ENCODE measurements at places on chromosomes 7 and 10. TPM values are rescaled to one million over a fixed set of nuclear protein-coding genes. Genes with fewer than 3 reads are reported as not detected.

DNA sequence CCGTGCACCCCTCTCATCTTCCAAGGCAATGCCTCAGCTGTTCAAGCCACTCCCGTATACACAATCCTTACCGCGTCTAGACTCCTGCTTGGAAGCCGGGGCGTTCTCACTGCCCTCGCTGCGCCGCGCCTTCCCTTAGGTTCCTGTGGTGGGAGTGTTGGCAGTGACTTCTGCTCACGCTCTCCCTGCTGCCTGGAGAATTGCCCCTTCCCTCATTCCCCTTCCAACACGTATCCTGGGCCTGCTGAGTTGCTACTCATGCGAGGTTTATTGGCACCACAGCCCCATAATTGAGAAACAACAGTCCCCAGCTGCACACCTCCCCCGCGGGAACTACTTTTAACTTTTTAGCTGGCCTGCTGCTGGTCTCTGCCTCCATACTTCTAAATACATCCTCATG is 31.9 kb downstream of the RBM17 start:
- no peak for DNase-seq

DNA sequence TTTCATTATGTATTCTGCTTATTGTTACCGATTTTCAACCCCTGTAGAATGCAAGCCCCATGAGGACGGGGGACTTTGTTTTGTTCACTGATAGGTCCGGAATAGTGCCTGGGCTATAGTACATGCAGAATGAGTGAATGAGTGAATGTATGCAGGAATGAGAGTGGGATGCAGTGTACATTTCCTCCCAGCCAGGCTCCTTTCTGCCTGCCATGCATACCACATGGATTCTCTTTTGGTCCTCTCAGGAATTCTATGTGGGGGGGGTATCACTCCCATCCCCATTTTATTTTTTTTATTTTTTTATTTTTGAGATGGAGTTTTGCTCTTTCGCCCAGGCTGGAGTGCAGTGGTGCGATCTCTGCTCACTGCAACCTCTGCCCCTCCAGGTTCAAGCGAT is 16.7 kb downstream of the TRIM56 start:
- no peak for DNase-seq

Gene PALD1
- polyA plus RNA-seq: 2.8 TPM

DNA sequence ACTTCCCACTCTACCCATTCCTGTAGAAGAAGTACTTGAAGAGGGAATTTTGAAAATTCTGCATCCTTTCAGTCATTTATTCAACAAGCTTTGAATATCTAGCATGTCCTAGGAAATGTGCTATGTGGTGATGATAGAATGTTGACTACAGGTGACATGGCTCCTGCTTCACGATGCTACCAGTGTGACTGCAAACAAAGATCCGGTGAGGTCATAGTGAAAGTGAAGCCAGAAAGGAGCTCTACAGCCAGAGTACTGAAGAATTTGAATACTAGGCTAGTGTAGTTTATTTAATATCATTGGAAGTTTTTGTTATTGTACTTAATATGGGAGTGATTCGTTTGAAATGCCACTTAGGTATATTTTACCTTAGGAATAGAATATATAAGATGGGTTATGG is 348.1 kb downstream of the TFEC start:
- no peak for DNase-seq

Gene CPEB3
- polyA plus RNA-seq: 4.6 TPM

Gene ITGA8
- 5.5 TPM for polyA plus RNA-seq

GRCh38 chr10:11446133-11446532 is 165.3 kb downstream of the USP6NL start:
- no peak for DNase-seq

GRCh38 chr7:142720172-142720773 is 29.0 kb upstream of the PRSS1 start:
- no peak for DNase-seq

Gene FANK1
- 0.41 TPM for polyA plus RNA-seq

Gene OPN4
- polyA plus RNA-seq: 0.93 TPM

- DNase-seq: no peak
Measured at GRCh38 chr10:75388082-75388481, 13.5 kb downstream of the ZNF503 start.

DNA sequence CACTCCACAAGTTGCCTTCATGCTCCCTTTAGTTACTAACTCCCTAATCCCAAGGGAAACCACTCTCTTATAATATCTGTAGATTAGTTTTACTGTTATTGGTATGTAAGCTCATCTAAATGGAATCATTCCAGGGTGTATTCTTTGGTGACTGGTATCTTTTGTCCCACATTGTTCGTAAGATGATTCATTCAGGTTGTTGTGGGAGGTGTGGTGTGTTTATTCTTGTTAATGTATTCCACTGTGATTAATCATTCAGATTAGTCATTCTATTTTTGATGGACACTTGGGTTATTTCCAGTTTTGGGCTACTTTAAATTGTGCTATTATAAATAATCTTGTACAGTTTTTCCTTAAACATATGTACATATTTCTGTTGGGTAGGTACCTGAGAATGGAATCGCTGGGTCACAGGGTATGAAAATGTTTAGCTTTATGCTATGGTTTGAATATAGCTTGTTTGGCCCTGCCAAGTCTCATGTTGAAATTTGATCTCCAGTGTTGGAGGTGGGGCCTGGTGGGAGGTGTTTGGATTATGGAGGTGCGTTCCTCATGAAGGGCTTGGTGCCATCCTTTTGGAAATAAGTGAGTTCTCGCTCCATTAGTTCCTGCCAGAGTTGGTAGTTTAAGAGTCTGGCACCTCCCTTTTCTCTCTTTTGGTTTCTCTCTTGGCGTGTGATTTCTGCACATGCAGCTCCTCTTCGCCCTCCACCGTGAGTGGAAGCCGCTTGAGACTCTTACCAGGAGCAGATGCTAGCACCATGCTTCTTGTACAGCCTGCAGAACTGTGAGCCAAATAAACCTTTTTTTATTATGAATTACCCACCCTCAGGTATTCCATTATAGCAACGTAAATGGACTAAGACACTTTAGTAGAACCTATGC is 13.8 kb downstream of the BTRC start:
- DNase-seq: no peak

DNA sequence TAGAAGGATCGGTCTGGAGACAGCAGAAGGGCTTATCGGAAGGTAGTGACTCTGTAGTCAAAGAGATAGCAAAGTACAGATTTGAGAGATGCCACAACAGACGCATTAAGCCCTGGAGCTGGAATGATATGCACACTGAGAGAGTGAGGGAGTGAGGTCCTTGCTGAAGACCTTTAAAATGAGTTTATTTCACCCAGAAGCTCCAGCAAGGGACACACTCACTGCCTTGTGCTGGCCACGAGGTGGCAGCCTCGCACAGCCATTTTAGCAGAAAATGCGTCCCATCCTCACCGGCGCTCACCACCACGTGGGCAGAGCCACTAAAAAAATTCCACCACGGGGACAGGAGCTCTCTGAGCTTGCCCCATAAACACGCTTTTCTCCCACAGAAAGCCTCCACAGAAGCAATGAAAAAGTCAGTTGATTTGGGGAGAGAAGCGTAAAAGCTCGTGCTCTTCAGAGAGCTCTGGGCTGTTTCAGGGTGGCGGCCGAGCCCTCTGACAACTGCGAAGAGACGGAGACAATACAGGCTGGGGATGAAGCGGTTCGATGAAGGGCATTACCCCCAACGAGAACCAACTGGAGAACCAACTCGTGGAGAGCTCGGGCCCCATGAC is 163.0 kb upstream of the KLF14 start:
- DNase-seq: peak; percentile 87

- no peak for DNase-seq
Measured at GRCh38 chr7:129536323-129536722, 34.0 kb downstream of the SMKR1 start.

Gene TMEM130
- polyA plus RNA-seq: 0.11 TPM

Gene ADRB1
- polyA plus RNA-seq: 33.4 TPM

DNA sequence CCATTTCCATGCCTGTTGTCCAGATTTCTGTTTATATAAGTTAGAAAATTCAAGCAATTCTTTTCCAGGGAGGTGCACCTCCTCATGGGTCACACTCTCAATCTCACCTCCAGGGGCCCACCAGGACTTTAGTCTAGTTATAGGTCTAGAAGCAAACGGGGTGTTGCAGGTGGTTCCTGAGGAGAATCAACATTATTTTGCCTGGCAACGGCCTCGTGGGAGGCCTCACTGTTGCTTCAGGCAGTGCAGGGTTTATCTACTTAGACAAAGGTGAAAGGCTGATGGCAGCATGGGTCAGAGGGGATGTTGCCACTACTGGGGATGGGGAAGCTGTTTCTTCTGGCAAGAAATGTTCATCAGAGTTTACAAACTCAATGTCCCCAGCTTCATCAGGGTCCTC is 56.7 kb upstream of the LRRC18 start:
- DNase-seq: no peak

- no peak for DNase-seq
Measured at GRCh38 chr7:80225361-80225760, 90.7 kb downstream of the GNAI1 start.

Gene ATRNL1
- polyA plus RNA-seq: 0.75 TPM

Gene STRA8
- not detected for polyA plus RNA-seq

DNA sequence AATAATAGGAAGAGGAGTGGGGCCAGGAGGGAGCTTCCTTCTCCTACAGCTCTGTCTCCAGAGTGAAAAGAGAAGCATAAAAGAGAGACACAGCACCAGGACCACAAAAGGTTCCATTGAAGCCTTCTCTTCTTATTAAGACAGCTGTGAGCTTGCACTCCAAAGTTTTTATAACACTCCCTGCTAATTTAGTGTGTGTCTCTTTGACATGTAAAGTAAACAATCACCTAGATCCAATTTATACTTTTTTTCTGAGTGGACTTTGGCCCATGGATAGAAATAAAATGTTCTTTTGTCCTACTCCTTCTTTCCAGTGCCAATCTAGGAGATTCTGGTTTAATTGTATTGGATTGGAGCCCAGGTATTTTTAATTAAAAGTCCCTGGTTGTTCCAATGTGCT is at the start of gene CYP2C8:
TSS of gene CYP2C8 (minus strand) at position 212 of the 400 bp plus-strand sequence. CDS start at position 117, 95 bp downstream.
- DNase-seq: no peak

DNA sequence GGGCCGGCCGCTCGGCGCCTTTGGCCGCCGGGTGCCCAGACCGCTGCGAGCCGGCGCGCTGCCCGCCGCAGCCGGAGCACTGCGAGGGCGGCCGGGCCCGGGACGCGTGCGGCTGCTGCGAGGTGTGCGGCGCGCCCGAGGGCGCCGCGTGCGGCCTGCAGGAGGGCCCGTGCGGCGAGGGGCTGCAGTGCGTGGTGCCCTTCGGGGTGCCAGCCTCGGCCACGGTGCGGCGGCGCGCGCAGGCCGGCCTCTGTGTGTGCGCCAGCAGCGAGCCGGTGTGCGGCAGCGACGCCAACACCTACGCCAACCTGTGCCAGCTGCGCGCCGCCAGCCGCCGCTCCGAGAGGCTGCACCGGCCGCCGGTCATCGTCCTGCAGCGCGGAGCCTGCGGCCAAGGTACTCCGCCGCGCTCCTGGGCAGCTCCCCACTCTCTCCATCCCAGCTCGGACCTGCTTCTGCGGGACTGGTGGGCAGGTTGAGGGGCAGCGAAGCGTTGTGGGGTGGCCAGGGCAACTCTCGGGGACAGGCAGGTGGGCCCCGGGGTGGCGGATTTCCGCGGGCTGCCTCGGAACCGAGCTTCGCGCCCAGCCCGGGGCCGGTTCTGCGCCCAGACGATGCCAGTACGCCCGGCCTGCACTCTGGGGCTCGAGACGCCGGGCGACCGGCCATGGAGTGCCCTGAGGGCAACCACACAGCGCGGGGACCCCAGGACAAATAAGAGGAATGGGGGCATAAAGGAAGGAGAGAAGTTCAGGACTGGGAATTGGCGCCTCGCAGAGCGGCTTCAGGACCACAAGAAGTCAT is 578 bp downstream of the HTRA1 start:
- DNase-seq: no peak

Gene CCDC3
- 14.6 TPM for polyA plus RNA-seq

- DNase-seq: no peak
Measured at GRCh38 chr7:155213955-155214740, 83.5 kb upstream of the INSIG1 start.

DNA sequence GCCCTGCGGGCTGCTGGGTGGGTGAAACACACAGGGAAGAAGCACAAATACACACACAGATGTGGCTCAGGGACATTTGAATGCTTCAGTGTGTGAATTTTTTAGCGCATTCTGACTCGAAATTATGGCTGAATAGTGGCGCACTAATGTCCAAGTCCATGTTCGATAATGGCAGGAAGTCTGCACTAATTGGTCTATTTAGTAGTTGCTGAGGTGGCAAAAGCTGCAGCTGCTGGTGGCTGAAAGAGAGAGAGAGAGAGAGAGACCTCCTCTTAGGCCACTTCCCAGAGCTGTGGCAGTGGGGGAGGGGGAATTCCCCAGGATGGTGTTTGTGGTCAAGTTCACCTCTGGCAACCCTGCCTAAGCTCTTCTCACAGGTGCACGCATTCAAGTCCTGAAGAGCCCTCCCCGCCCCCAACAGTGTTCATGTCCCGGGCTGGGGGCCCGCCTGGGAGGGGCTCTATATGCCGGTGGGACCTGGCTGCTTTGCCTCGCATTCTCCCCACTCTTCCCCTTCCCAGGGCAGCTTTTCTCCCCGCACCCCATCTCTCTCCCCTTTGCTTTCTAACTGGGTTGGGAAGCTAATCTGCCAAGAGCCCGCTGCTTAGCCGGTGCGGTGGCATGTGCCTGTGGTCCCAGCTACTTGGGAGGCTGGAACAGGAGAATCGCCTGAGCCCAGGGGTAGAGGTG is 6.0 kb upstream of the MNX1 start:
- DNase-seq: no peak

DNA sequence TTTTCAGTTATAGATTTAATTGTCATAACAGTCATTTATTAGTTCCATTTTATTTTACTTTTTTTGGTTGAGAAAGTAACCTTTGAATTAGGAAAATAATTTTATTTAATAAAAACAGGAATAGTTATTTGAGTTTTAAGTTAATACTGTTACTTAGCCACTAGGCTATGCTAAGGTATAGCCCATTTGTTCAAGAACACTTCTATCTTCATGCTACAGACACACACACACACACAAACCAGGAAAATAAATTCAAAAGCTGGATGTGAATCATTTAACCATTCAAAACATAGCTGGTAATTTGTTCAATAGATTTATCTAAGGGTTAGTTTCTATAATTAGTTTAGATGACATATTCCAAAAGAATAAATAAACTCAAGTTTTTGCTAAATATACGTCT is 148.4 kb downstream of the RNF133 start:
- no peak for DNase-seq

- DNase-seq: peak; percentile 54
Measured at GRCh38 chr7:100632951-100633717, 8.2 kb downstream of the TFR2 start.

- peak; percentile 84 for DNase-seq
Measured at GRCh38 chr7:140316165-140316661, 82.1 kb downstream of the SLC37A3 start.

Data from right cardiac atrium (tissue), 5 donors.